ENCODE measurements at places on chromosomes 7 and 10.

- no peak for DNase-seq
Observed at GRCh38 chr10:63697956-63698786, 177.0 kb downstream of the REEP3 start.

DNA sequence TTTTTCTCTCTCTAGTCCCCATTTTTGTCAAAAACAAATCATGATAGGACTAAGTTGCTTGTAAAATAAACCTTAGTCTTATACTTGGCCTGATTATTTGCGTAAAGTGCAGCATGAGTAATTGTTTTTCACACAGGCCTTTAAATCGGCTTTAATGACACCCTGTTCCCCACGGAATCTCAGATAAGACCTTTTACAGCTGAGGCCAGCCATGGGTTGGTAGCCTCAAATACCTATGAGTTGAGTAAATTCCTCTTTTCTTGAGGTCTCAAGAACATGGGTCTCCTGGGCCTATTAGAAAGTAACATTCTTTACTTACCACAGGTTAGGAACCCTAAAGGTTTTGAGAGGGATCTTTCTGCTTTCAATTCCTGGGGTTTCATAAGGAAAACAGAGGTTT, 761.0 kb upstream of the PHF14 start:
- no peak for DNase-seq

GRCh38 chr10:74156919-74157289, 5.9 kb downstream of the ADK start:
- DNase-seq, result no peak

- no peak for DNase-seq
Observed at GRCh38 chr10:112811741-112812551, 138.1 kb upstream of the TCF7L2 start.

GRCh38 chr7:33996899-33997298, 91.6 kb downstream of the BMPER start:
- DNase-seq, result no peak

DNA sequence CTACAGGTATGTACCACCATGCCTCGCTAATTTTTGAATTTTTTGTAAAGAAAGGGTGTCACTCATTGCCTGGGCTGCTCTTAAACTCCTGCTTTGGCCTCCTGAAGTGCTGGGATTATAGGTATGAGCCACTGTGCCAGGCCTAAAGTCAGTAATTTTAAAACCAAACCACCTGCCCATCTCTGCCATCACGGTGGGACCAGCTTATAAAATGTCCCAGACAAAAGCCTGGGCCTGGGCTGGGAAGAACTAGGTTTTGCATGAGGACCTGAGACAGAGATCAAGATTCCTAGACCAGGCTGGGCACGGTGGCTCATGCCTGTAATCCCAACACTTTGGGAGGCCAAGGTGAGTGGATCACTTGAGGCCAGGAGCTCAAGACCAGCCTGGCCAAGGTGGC, 395.6 kb downstream of the CALN1 start:
- no peak for DNase-seq

GRCh38 chr10:90112681-90113080, 411.3 kb downstream of the KIF20B start:
- no peak for DNase-seq

- DNase-seq, result no peak
Observed at GRCh38 chr10:48798481-48799254, 114.0 kb downstream of the WDFY4 start.

DNA sequence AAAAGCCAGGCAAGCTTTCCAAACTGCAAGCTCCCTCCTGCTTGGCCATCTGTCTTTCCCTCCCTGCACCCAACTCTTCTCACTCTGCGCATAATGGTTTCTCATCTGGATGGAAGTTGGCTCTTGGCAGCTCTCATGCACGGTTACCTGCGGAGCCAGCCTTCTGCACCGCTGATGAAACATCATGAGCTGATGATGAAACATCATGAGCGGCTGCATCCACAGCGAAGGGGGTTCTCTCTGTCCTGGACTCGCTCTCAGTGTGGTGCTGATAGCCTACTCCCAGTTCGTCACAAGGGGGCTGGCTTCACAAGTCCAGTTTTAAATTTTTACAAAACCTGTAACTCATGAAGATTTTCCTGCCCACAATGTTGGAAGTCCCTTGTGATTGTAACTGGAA, 457.5 kb downstream of the ACTR3B start:
- DNase-seq, result no peak

DNA sequence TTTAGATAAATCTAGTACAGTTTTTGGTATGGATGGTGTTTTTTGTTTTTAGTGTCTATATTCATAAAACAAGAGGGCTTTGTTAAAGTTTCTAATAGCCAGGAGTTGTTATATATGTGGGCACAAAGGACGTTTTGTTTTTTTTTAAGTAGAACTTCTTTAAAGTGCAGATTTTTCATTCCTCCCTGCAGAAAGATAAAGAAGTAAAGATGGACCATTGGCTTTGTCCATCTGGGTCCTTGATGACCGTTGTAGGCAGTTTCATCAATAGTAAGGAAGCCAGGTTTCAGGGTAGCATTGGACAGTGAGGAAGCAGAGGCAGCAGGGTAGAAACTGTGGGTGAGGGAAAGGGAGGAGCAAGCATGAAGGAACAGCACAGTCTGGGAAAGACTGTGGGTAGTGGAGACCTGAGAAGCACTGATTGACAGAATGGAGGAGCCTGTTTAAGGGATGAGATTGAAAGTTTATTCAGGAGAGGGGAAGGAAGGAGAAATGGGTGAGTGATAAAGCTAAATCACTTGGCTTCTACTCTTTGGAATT, 5.3 kb downstream of the CALU start:
- no peak for DNase-seq

DNA sequence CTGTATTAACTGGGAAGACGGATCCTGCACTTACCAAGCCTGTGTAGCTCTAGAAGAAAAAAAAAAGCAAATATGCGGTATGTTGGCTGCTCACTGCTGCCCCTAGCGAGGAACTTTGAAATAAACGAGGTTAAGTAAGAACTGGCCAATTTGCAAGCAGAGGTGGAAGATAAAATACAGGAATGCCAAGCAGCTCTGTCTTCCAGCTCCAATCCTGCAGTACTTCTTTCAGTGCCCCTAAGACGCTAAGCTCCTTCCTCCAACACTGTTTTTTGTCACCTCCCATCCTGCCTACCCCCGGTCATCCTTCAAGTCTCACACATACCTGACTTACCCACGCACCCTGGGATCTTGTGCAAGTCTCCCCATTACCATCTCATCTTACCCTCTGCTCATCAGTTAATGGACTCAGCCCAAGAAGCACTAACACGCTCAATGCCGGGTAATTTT, 809 bp downstream of the C10orf143 start:
- peak; percentile 46 for DNase-seq
